ENCODE measurements at places on chromosomes 11 and 22. TPM values are rescaled to one million over a fixed set of nuclear protein-coding genes. Genes with fewer than 3 reads are reported as not detected.

Gene CRYBA4
- total RNA-seq: not detected

Gene MIOX
- total RNA-seq: not detected

Gene SLC22A9
- not detected for total RNA-seq

Gene KDM4E
- total RNA-seq: not detected

Gene HTR3B
- not detected for total RNA-seq

Gene TECTA
- total RNA-seq: 0.64 TPM

Gene FXYD6
- total RNA-seq: 16.4 TPM

Gene ASRGL1
- 41.4 TPM for total RNA-seq

Gene PRODH
- 1.0 TPM for total RNA-seq

Gene GLB1L3
- total RNA-seq: not detected

Gene MYBPC3
- total RNA-seq: not detected

Gene RTCB
- 92.3 TPM for total RNA-seq

Gene RAPSN
- not detected for total RNA-seq

Gene GUCY1A2
- 1.4 TPM for total RNA-seq

Gene ADSL
- total RNA-seq: 112 TPM

Gene TSPAN18
- total RNA-seq: 31.8 TPM

Gene GDPD5
- total RNA-seq: 90.1 TPM

Gene TIMP3
- 69.8 TPM for total RNA-seq

Gene MRPL23
- total RNA-seq: 166 TPM

Gene CHST1
- 42.1 TPM for total RNA-seq

Gene CHRM1
- not detected for total RNA-seq

Gene PRRG4
- 0.44 TPM for total RNA-seq

Gene VPS37C
- total RNA-seq: 27.8 TPM

Gene CABP4
- 1.3 TPM for total RNA-seq

Gene OR56A1
- under 0.01 TPM for total RNA-seq

Gene WT1
- total RNA-seq: 1.4 TPM

Gene TESMIN
- 10.8 TPM for total RNA-seq

Gene AIFM3
- 0.18 TPM for total RNA-seq

Gene OMP
- not detected for total RNA-seq

Gene UBQLNL
- 0.53 TPM for total RNA-seq

Gene RAB36
- total RNA-seq: 3.5 TPM

Gene SEPTIN3
- total RNA-seq: not detected

Gene ARSA
- 59.4 TPM for total RNA-seq

Gene GDPD4
- total RNA-seq: not detected

Gene GLB1L2
- 0.99 TPM for total RNA-seq

Gene TPBGL
- 1.3 TPM for total RNA-seq

Gene SLC1A2
- total RNA-seq: not detected

Gene DAGLA
- 5.1 TPM for total RNA-seq

Gene PHF21B
- total RNA-seq: not detected

Gene SPI1
- not detected for total RNA-seq
